ENCODE measurements at places on chromosomes 2 and 18.

DNA sequence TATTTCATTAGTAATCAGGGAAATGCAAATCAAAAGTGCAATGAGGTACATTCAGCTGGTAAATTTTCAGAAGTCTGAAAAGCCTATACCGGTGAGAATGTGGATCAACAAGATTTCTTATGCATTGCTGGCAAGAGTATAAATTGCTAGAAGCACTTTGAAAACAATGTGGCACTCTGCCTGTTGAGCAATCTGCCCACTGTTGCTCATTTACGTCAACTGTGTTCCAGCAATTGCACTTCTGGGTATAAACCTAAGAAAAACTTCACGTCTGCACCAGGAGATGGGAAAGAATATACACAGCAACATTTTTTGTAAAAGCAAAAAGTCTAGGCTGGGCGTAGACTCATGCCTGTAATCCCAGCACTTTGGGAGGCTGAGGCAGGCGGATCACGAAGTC lies 40.8 kb downstream of the MTERF4 start:
- no peak for DNase-seq

DNA sequence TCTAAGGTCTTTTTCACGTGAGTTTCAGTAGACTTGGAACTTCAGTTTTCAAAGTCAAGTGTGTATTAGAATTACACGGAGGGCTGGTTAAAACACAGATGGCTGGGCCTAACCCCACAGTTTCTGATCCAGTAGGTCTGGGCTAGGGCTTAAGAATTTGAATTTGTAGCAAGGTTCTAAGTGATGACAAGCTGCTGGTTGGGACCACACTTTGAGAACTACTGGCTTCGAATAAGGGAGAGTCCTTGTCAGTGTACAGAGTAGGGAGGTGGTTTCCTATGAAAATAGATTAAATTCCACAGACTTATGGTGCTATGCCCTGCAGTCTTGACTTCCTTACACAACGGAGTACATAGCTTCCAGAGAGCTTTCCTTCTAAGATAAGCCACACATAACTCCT lies 4.5 kb downstream of the RHOB start:
- DNase-seq, result no peak

- DNase-seq, result peak; percentile 20
Observed at GRCh38 chr18:59249199-59249774, 24.0 kb downstream of the RAX start.

DNA sequence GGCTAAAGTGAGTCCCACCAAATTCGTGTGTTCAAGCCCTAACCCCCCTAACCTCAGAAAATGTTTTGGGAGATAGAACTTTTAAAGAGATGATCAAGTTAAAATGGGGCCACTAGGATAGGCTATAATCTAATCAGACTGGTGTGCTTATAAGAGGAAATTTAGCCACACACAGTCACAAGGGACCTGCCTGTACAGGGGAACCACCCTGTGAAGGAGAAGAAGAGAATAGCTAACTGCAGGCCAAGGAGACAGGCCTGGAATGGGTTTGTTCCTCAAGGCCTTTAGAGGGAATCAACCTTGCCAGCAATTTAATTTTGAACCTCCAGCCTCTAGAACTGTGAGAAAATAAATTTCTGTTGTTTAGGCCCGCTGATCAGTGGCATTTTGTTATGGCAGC lies 36.0 kb upstream of the TANK start:
- peak; percentile 55 for DNase-seq

- DNase-seq, result no peak
Observed at GRCh38 chr2:111685342-111685741, 198.7 kb downstream of the ANAPC1 start.

DNA sequence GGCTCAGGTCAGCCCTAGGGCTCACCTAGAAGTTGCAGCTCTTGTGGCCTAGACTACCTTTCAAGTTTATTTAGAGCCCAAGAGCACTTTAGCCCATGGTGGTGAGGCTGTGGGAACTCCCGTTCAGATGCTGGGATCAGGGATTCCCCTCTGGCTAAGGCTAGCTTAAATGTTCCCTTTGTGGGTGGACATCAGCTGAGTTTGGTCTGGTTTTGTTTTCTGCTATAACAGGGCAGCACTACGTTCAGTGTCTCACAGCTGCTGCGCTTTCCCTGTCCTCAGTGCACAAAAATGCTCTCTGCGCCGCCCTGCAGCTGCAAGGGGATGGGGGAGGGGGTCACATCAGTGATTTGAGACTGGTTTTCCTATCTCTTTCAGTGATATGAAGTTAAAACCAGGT lies 170.5 kb upstream of the KCNJ3 start:
- DNase-seq, result no peak

DNA sequence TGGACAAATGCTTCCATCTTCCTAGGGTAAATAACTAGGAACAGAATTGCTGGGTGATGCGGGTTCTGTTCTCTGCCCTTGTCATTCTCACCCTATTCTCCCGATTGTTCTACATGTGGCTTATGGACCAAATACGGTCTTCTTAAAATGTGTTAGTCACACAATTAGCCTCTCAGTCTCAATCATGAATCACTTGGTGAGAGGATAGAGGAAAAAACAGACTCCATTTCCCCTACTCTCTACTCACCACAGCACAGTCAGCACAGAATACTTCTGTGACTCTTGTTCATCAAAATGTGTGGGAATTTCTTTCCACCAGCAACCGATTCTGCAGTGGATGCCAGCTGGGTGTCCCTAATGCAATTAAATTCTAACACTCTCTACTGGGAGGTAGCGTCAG lies 125.2 kb downstream of the SH3BP4 start:
- no peak for DNase-seq

DNA sequence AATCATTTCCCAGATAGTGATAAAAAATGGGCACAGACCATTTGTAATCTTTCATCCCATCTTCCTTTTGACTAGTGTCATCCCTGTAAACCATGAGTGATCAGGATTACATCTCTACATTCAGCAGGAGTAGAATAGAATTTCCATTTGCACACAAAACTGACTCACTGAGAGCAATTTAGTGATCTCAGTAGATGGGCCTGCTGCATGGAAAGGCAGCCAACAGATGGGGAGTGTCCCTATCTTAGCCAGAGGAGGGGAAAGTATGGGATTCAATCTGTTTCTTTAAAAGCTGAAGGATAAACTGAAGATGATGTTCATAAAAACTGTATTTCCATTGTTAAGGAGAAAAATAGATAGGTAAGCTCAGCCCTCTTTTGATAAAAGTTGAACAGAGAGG lies 441.7 kb downstream of the ZNF521 start:
- DNase-seq, result no peak

- DNase-seq, result no peak
Observed at GRCh38 chr2:181680937-181681811, 857 bp upstream of the NEUROD1 start.

DNA sequence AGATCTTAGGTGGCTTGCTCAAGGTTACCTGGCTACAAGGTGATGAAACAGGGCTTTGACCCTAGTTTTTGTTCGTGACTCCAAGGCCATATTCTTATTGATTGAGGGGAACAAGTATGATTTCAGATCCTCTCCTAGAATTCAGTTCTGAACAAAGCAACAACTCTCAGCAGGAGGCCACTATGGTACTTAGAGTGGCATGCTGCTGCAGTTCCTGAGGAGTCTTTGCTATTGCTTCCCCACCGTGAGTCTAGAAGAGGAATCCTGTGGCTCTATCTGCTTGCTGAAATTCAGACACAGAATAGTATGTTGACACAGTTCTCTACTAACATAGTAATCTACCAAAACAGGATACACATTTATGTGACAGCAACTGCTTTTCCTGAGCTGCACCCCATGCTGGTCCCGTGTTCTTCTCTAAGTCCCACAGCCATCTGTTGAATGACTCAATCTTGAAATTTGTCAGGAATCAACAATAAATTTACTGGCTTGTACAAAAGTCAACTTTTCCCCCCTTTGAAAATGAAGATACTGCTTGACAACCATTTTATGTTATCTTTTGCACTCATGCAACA lies 4.1 kb downstream of the TGFBRAP1 start:
- no peak for DNase-seq

GRCh38 chr2:66570471-66570870 lies 135.5 kb downstream of the MEIS1 start:
- DNase-seq, result no peak

GRCh38 chr2:153710128-153710527 lies 161.6 kb upstream of the GALNT13 start:
- DNase-seq, result no peak

DNA sequence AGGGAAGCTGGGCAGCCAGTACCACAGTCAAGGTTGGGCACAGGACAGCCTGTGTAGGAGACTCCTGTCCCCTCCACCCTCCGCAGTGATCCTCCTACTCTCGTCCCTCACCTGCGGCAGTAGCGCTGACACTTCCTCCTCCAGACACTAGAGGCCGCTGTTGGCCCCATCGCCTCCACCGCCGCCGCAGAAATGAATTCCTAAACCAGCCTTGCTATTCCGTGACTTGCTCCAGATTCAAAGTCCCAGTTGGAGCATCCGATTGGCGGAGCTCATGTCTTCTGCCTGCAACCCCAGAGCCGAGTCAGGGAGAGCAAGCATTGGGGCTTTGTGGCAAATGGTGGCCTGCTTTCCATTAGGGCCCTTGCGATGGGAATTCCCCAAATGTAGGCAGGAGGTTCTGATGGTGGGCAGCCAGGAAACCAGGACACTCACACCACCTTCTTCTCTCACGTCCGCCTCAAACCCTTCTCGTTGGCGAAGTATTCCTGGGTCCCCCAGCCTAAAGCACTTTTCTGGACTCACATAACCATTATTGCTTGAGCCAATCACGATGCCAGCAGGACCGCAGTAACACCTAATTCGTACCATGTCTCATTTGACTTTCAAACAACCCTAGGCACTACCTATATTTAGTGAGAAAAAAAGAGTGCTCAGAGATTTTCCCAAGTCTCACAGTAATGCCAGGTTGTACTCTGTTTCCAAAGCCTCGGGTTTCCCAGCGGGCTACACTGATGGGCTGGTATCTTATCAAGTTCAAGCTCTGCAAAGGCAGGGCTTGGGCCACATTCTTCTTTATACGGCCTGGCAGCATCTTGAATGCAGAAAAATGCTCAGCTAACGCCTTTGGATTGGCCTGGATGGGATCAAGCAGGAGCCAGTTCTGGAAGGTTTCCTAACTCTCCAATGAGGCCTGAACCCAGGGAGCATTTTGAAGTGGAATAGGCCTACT lies 1.2 kb upstream of the DNAJB2 start:
- peak; percentile 42 for DNase-seq

DNA sequence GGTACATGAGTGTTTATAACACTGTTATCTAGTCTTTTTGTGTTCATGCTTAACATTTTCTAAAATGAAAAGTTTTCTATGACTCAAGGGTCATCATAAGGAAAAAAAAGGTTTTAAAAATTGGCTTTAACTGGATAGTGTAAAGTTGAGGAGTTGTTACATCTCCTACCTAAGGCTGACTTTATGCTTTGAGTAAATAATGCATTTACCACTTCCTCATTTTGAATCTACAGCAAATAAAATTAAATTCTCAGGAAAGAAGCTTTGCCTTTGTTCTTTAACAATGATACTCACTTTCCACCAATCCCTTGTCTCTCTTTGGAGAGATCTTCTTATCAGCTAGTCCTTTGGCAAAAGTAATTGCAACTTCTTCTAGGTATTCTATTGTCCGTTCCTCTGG lies 29.7 kb downstream of the HADHA start:
- DNase-seq, result no peak

- no peak for DNase-seq
Observed at GRCh38 chr2:129733041-129733440, 246.4 kb upstream of the RAB6C start.

DNA sequence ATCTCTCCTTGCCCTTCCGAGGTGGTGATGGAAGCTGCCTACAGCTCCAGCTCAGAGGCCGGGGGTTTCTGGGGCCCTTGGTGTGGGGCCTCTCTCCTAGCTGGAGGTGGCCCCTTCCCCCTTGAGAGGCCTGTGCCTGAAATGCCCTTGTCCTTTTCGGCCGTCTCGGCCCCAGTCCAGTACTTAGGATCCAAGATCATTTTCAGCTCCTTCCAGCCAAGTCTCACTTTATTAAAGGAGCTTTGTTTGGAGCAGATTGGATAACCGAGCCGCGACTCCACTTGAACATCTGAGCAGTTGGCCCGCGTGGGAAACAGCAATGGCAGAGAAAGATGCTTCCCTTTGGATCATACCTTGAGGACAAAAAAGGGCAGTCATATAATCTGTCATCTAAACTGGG lies 125.0 kb downstream of the NEDD4L start:
- no peak for DNase-seq

DNA sequence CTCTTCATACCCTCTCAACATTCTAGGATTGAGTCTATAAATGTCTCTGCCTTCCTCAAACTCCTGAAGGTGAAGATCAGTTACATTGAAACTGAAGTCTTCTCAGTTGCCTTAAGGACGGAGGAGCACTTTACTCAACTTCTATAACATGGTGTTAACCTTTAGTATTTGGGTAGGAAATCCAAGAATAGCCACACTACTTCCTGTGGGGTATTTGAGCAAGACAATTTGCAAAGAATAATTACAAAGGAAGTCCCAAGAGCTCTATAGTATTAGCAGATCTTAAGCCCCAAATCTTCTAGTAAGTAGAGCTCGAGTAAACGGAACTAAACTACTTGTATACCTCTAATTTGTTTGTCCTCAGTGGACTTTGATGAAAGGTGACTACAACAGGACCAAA lies 80.9 kb downstream of the SP100 start:
- DNase-seq, result no peak

DNA sequence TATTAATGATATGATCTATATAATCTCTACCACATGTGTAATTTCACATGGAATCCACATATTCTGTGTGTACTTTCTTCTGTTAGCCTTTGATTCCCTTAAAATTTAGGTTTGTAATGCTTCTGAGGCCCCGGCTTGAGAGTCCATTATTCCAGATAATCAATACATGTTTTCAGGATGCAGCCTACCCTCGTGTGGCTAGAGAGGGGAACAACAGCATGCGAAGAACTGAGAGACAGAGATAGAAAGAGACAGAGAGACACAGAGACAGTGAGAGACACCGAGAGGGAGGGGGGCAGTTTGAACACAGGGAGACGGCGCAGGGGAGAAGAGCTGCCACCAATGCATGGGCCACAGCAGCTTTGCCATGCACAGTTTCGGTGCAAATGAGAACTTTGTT lies 185.4 kb downstream of the SNTG2 start:
- no peak for DNase-seq

DNA sequence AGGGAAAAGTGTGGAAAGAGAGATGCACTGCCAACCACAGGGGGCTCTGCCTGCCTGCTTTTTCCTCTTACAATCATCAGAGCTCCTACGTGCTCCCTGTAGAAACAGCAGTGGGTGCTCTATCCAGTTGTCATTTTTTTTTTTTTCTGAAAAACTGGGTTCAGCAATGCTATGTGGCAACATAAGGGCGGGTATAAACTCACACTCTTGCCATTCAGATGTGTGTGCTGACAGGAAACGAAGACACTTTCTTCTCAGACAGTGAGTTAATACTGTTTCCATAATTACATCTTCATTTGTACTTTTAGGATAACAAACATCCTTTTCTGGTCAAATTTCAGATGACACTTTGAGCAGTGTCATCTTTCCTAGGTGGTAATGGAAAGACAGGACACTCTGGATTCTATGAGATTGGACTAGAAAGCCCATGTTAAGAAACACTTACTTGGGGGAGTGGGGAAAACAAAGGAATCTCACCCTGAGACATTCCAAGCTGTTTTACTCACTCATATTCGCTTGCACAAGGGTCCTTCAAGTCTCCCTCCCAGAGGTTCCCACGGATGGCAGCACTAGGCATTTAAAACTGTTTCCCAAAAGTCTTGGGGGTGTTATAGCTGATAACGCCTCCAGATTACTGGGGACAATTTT lies 41.3 kb downstream of the CCDC93 start:
- DNase-seq, result no peak

Measured in inflammatory macrophage treated with lipopolysaccharide for 1 hour (primary cell).